ENCODE measurements at places on chromosomes 5 and 9. TPM values are rescaled to one million over a fixed set of nuclear protein-coding genes. Genes with fewer than 3 reads are reported as not detected.

PRRT1B gene
- total RNA-seq, result not detected

DNA sequence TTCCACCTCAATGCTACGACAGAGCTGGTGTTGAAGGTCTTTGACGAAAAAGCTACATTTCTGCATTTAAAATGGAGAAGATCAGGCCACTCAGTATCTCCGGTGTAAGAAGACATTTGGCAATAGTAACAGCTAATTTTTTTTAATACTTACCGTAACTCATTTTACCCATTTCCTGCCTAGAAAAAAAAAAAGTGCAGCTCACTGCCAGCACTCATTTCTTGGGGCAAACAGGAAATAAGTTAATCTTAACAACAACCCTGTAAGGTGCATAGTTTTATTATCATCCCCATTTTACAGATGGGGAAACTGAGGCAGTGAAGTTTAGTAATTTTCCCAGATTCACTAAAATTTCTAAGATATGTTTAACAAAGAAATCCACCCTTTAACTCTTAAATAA lies 27.4 kb upstream of the KCNMB1 start:
- no peak for DNase-seq

DNA sequence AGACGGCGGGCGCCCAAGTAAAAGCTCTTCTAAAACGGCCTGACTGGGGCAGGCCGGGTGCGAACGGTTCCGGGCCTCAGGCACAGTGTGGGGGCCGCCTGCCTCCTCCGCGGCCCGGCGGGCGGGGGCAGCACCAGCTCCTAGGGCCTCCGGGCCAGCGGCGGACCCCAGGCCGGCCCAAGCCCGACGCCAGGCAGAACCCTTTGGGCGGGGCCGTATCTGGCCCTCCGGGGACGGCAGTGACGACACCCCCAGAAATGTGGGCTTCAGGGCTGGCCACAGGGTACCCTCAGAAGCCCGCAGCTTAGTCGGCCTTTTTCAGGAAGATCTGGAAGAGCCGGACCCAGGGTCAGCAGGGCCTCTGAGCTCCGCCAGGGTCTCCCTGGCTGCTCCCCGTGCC lies 4.0 kb downstream of the LTC4S start:
- peak; percentile 69 for DNase-seq

DMRT3 gene
- not detected for total RNA-seq

FOXD4L5 gene
- not detected for total RNA-seq

GRCh38 chr5:132223861-132224260 lies 3.8 kb downstream of the P4HA2 start:
- peak; percentile 22 for DNase-seq

DNA sequence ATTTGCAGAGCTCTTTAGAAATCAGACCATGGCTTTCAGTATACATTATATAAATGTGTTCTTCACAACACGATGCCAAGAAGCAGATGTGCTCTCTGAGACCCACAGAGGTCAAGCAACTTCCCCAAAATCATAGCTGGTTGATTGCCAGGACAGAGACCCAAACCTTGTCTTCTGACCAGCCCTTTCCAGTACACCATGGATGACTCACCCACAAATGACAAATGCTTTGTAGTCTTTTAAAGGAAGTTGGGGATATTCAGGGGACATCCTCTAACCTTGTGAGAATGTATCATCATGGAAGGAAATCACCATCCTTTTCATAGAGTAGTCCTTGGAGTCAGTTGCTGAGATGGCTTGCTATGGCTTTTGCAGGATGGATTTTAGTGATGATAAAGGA lies 30.1 kb downstream of the ZNF462 start:
- no peak for DNase-seq

ARHGEF39 gene
- 0.46 TPM for total RNA-seq

DNA sequence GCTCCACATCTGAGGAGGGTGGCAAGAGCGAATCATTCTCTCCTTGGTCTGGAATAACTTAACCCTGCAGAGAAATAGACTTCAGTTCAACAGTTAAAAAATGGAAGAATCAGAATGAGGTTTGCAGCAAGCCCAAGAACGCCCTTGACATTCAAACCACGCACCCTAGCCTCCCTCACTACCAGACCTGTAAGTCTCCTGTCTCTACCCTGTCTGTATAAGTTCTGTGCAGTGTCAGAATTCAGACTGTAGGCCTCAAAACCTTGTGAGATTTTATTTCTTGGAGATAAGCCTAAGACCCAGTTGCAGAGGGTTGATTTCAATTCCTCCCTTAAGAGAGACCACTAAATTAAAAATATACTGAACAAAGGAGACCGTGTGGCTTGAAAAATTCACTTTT lies 35.8 kb upstream of the PLPP1 start:
- DNase-seq, result no peak

DNA sequence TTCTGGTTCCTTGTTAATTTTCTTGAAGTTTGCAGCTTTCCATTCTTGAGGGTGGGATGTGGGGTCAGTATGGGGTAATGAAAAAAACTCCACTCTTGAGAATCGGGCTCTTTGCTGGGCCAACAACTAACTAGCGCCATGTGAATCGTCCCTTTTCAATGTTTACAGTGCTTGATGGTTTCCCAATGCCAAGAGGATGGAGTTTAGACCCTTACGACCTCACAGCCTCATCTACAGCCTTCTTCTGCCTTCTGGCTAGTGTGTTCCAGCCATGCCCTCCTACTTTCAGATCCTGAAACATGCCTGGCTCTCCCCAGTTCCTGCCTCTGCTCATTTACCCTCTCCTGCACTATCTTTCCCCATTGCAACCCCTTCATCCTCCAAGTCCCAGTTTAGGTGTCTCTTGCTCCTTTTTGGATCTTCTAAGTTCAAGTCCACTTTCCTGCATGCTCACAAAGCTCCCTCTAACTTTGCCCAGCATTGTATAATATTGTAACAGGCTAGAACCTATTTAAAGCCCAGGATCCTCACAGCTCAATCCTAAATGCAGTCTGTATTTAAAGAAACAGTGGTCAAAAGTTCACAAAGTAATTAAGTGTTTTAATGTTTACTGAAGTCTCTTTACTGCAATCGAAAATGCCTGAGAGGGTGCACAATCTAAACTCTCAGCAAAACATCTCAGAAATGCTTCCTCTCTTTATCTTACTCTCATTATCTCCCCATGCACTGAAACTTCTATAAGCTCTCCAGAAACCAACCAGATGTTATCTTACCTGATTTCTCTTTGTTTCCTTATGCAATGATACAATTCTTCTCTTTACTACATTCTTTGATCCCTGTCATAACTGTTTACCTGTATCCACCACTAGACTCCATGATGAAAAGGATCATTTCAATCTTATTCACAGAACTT lies 20.6 kb upstream of the CAST start:
- DNase-seq, result no peak

PLCXD3 gene
- total RNA-seq, result 24.4 TPM

GRCh38 chr9:27408482-27408881 lies 111.5 kb upstream of the EQTN start:
- DNase-seq, result no peak

IDNK gene
- 5.2 TPM for total RNA-seq

CCNO gene
- 0.24 TPM for total RNA-seq

HOMER1 gene
- total RNA-seq, result 7.8 TPM

SLC6A18 gene
- total RNA-seq, result not detected

- DNase-seq, result no peak
Observed at GRCh38 chr9:95189251-95190098, 128.0 kb downstream of the FANCC start.

- no peak for DNase-seq
Observed at GRCh38 chr5:35066260-35066795, 18.6 kb upstream of the AGXT2 start.

DNA sequence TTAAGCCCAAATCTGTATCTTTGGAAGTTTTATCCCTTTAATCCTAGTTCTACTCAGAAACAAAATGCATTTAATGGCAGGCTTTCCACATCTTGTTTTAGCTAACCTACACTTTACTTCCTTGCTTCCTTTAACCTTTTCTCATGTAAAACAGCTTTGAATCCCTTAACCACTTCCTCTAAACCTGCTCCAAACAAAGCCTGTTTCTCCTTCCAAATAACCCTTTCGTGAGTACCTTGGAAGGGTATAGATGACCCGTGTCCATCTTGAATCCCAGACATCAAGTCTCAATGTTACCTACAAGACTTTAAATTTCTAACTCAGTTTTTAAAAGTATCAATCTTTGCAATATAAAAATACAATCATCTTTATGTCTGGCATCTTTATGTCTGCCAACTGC lies 78.4 kb downstream of the DROSHA start:
- no peak for DNase-seq

SUSD3 gene
- 5.2 TPM for total RNA-seq

DNA sequence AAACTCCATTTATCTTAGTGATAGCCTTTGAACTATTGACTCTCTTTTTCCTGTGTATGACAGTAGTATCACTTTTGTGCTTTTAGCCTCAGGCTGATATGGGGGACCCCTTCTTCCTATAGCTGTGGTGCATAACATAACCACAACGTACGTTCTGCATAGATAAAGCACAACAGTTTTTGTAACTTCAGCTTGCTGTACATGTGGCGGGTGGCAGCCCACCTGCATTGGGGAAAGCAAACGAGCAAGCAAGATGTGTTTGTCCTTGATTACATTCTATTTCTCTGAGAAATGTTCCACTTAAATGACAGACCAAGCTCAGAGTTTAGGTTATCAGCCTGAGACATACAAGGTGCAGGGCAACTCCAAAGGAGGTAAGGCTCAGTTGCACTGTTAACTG lies 309.4 kb downstream of the KDM4C start:
- no peak for DNase-seq

DNA sequence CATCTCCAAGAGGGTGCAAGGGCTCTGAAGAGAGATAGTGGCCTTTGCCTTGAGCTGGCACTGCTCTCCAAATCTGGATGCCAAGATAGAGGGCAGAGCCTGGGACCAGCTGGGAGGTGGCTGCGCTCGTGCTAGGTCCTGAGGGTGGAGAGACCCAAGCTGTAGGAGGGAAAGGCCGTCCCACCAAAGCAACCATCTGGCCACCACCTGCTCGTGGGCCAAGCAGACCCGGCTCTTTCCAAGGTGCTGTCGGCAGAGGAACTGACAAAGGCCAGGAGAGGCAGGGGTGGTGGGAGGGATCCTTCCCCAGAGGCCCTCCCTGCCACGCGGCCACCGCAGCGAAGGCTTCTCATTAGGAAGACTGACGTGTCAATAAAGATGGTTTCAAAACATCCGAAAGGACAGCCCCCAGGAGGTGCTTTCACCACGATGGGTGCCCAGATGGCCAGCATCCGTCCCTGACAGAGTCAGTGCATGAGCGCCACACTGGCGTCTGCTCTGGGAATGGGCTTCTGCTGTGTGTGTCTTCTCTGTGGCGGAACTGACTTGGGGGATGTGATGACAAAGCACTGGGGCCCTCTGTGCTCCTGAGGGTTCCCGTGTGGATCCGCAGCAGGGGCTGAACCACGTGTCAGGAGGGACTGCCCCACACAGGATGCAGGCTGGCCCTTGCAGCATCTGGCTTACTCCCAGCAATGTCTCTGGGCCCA lies 213.5 kb downstream of the FANCC start:
- DNase-seq, result peak; percentile 48

DNA sequence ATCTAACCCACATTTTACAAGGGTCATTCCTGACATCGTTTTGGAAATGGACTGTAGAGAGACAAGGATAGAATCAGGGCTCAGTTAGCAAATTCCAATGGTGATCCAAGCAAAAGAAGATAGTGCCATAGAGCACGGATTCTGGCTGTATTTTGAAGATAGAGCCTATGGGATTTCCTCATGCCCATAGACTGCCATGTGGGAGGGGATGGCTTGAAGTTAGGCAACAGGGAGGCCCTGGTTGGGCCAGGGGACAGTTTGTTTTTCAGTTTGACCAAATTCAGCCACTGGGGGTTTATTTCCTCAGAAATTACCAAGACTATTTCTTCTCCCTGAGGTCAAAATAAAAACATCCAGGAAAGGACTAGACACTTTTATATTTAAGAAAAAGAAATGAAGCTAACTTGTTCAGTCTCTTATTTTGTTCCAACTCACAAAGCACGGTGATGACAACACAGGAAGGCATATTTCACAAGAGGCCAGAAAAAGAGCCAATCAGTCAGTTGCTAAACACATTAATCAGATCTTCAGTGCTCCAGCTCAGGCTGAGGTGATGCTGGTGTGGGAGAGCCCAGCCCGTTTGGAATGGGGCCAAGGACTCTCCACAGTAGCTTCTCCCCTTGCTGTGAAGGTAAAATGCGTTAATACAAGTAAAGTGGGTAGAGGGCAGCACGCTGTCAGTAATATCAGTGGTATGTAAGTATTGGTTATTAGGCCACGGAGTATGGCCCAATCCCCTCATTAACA lies 4.4 kb upstream of the DCTN4 start:
- DNase-seq, result peak; percentile 88

- peak; percentile 82 for DNase-seq
Observed at GRCh38 chr5:1522601-1523479, 920 bp downstream of the LPCAT1 start.

- DNase-seq, result no peak
Observed at GRCh38 chr9:80651044-80651443, 1038.3 kb downstream of the TLE1 start.

IRX1 gene
- 0.14 TPM for total RNA-seq

DMGDH gene
- 3.6 TPM for total RNA-seq

DNA sequence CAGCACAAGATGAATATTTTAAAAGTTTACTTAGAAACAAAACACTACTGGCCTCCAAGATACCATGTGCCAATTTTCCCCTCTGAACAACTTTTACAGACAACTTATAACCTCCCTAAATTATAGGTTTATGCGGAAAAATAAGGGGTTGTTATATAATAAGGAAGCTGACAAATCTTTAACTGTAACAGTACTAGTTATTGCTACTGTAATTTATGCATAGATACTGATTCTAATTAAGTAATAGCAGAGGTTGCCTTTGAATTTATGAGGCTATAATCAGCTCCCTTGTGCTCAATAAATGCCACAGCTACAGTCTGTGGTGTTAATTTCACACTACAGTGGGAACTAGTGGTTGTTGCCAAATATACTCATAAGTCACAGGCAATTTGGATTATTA lies 291.3 kb upstream of the PCSK5 start:
- DNase-seq, result no peak

WWC1 gene
- 0.97 TPM for total RNA-seq

ELOVL7 gene
- 2.7 TPM for total RNA-seq

GRCh38 chr5:16625096-16625495 lies 8.3 kb upstream of the RETREG1 start:
- DNase-seq, result no peak

- DNase-seq, result no peak
Observed at GRCh38 chr5:37966871-37967270, 127.0 kb upstream of the GDNF start.

CDH6 gene
- 7.6 TPM for total RNA-seq

DNA sequence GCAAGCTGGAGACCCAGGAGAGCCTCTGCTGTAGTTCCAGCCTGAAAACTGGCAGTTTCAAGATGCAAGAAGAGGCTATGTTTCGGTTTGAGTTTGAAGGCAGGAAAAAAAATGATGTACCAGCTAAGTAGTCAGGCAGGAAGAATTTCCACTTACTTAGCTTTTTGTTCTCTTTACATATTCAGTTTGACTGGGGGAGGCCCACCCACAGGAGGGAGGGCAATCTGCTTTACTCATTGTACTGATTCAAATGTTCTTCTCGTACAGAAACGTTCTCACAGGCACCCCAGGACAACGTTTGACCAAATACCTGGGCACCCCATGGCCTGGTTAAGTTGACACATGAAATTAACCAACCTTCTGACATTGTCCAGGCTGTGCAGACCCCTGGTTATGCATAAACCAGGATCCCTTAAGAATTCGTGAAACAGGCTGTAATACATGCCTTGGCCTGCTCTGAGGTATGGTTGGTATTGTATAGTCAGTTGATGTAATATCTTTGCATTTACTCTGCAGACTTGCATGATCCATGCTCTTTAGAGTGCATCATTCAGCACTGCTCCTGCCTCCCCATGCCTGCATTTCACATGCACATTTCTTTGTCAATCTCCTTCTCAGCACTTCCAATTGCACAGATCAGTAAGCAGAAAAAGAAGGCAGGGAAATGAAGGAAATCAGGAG lies 687.1 kb downstream of the TAF11L14 start:
- no peak for DNase-seq
